Fibroblast of gingiva (primary cell): ENCODE measurements at places on chromosomes 4 and X.

DNA sequence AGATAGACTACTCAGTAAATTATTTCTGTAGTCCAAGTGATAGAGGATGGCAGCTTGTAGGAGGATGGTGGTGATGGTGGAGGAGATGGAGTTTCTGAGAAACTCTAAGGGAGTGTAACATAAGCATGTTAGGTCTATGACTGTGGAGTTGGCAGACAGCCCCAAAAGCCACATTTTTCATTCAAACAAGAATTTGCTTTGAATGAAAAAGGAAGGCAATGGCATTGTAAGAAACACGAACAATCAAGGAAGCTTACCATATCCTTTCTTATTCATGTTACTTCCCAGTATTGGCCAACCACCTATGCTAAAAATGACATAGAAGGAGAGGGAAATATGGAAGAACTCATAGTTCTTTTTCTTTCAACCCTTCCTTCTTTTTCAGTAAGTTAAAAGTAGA, 18.7 kb upstream of the SEC24B start:
- no peak for DNase-seq

DNA sequence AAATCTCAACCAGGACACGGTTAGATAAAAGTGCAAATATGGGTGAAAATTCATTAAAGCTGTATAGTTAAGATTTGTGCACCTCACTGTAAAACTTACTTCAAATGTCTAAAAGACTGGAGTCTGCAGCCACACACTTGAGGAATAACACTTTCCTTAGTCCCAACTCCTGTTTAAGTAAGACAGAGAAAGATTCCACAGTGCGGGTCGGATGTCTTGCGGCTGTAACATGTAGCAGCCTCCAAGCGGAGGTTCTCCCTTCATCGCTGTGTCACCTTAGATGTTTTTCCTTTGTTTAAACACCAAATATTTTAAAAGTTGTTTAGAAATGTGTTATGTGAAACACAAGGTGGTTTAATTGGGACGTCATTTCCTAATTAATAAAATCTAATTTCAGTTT, 905 bp upstream of the MAEA start:
- DNase-seq, result no peak

DNA sequence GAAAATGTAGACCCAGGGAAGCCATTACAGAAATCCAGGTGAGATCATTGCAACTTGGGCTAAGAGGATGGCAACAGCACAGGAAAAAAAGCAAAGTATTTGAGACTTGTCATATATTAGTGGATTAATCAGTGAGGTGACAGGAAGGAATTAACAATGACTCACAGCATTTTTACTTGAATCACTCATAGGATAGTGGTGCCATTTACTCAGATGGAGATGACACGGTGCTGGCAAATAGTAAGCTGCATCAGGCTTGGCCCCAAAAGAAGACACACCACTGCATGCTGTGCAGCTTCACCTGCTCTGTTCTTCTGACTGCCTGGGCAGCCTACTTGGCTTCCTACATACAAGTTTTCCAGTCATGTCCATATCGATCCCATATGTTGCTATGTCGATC, 144.8 kb downstream of the FRYL start:
- no peak for DNase-seq

DNA sequence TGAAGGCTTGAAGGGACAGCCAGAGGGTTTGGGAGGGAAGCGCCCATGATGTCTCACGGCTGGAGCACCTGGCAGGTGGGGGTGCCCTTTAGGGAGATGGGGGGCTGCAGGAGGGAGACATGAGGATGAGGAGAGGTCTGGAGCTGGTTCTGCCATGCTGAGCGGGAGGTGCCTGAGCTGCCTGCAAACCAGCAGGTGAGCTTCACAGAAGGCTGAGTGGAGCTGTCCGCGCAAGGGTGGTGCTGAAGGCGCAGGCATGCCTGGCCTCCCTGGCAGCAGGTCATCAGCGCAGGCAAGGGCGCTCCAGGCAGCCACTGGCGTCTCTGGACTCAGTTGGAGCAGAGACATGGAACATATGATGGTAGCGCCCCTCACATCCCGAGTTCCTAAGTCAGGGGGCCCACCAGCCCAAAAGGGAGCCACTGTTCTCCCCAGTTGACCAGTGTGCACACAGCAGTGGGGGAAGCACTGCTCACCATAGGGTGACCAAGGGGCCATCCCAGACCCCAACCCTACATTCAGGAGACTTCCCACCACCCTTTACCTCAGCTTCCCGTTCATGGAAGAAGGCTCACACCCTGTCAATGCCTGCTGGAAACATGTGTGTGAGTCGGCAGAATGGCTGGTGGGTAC, 25.8 kb downstream of the ADRA2C start:
- DNase-seq, result no peak

- no peak for DNase-seq
These were observed 302.4 kb upstream of the PRPS2 start for GRCh38 chrX:12488771-12489170.

- peak; percentile 19 for DNase-seq
These were observed 70.4 kb downstream of the BEX3 start for GRCh38 chrX:103446665-103447302.

- DNase-seq, result no peak
These were observed at the start of gene FGF13 for GRCh38 chrX:138711399-138712347. Gene FGF13, minus strand, starts transcription at chrX:138711717. Its CDS starts 714 bp downstream, at chrX:138711003.

DNA sequence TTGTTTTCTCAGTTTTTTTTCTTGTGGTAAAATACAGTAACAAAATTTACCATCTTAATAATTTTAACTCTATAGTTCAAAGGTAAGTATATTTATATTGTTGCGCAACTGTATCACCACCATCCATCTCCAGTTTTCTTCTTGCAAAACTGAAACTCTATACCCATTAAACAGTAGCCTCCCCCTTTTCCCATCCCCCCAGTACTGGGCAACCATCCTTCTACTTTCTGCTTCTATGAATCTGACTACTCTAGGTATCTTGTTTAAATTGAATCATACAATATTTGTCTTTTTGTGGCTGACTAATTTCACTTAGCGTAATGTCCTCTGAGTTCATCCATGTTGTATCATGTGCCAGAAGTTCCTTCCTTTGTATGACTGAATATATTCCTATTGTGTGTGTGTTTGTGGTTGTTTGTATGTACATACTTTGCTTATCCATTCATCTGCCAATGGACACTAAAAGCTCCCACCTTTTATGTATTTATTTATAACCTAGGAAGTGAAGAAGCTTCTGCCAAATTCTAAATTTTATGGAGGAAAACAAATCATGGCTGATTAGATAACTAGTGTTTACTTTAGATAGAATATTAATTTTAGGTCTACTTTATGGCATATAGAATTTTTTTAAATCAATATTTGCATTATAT, 10.0 kb downstream of the ABHD18 start:
- DNase-seq, result peak; percentile 70

DNA sequence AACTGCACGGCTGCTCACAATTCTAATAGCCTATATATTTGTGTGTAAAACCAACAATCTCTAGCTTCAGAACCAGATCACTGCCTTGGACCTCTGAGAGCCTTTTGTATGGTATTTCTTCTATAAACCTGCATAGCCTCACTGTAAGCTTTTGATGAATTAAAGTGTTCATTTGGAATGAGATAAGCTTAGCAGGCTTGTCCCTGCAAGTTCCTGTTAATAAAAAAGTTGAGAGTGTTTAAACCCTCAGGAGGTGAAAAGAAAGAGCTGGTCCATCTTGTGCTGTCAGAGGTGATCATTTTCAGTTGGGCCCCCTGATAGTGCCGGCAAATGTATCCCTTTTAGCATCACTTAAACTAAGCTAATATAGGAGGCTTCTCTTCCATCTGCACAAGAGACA, 191.8 kb downstream of the GPC3 start:
- no peak for DNase-seq

- no peak for DNase-seq
These were observed 291 bp upstream of the NBDY start for GRCh38 chrX:56728752-56729151.

DNA sequence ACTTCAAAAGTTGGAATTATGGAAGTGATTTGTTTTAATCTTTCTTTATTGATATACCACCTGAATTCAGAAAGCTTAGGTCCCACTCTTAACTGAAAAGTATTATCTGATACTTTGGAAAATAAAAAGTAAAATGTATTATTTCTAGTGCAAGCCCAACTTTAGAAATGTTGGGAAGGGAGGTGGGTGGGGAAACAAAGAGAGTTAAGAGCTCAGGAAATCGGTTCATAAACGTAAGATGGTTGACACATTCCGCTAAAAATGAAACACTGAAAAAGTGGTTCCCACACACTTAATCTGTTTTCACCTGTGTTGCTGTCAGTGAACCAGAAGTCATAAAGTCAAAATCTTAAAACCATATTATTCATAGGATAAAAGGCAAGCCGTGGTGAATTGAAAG, 237.4 kb downstream of the BANK1 start:
- no peak for DNase-seq

- DNase-seq, result peak; percentile 92
These were observed 666.0 kb downstream of the GRID2 start for GRCh38 chr4:92969650-92970379.

DNA sequence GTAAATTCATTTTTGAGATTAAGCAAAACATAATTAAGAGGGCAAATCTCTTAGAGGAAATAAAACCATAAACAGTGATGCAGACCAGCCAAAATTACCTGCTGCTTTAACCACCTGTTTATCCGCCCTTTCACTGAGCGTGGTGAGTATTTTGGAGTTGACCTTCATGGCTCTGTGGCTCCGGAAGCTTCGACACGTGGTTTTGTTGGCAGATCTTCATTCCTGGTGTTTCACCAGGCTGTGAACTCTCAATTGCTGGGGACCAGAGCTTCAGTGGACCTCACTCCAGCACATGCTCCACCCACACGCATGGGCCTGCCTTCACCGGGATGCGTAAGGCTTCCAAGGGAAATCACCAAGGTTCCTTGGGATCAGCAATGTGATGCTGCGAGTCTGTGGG, 83.8 kb downstream of the FHDC1 start:
- DNase-seq, result no peak

GRCh38 chr4:99998062-99998867, 48.2 kb upstream of the H2AZ1 start:
- peak; percentile 18 for DNase-seq

GRCh38 chr4:22434895-22435294, 81.0 kb downstream of the ADGRA3 start:
- peak; percentile 47 for DNase-seq

GRCh38 chr4:121266982-121267381, 102.9 kb upstream of the TNIP3 start:
- DNase-seq, result no peak

GRCh38 chr4:167642250-167642649, 408.0 kb upstream of the SPOCK3 start:
- no peak for DNase-seq

GRCh38 chrX:10467793-10468192, 152.6 kb downstream of the MID1 start:
- DNase-seq, result peak; percentile 64

- no peak for DNase-seq
These were observed 60.9 kb downstream of the LEF1 start for GRCh38 chr4:108107729-108108382.

DNA sequence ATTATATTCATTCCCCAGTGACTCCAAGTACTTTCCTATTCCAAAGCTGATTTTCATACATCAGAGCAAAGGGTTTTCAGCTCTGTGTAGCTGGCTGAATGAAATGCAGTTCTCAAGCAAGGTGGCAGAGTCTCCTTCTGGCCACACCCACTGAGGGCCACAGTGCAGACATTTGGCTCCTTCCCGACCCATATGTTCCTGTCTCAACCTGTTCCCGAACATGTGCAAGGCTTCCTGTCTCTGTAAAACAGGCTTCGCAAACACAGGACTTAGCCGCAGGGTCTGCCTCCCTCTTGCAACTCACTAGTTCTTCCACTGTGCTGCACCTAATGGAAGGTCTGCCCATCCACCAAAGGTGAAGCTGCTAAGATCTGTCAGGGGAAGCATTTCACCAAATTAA, 249.2 kb downstream of the MID1IP1 start:
- no peak for DNase-seq

- DNase-seq, result peak; percentile 18
These were observed 204.3 kb downstream of the SHROOM3 start for GRCh38 chr4:76639288-76639687.
